ENCODE measurements at places on chromosomes 2 and 18.

DNA sequence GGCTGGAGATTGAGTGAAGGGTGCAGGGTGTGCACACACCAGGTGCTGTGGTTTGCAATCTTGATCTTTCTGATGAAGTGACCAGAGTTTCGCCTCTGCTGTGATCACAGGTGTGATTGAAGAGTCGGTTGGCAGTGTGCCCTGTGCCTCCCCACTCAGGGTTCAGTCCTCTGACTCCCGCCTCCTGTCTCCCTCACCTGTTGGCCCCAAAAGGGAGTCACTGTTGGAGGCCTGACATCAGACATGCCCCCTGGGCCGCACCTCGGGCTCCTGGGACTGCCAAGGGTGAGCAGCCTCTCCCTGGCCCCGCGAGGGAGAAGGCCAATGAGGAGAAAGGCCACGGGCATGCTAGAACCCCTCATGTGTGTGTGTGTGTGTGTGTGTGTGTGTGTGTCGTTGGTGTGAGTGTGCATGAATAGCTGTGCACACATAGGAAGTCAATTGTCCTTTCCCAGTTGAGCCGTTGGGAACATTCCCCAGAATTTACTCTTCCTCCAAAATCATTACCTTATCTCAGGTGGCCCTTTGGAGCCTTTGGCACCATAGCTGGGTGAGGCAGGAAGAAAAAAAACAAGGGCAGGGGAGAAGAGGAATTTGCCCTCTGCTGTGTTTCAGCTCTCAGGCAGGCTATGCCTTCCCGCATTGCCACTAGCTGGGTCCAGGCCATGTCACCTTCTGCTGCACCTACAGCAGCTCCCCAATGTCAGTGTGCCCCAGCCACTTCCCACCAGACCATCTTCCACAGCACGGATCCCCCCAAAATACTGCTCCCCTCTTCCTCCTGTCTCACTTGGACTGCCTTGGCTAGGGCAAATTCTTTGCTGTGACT lies 78.1 kb upstream of the LAPTM4A start:
- no peak for DNase-seq
- H3K4me3 ChIP-seq = no peak overlapping the region
- no peaks in the 10 kb centered on the region for H3K36me3 ChIP-seq
- no peaks in the 10 kb centered on the region for H3K4me1 ChIP-seq
- H3K27ac ChIP-seq = no peak overlapping the region

- no peaks in the 10 kb centered on the region for H3K36me3 ChIP-seq
- no peaks in the 10 kb centered on the region for H3K27me3 ChIP-seq
- H3K4me1 ChIP-seq = no peaks in the 10 kb centered on the region
- DNase-seq = no peak
- H3K27ac ChIP-seq = no peak overlapping the region
These were observed 116.4 kb downstream of the TAF4B start for GRCh38 chr18:26342646-26343045.

- H3K36me3 ChIP-seq = peaks cover 6% of the 10 kb centered on the region
- no peaks in the 10 kb centered on the region for H3K27me3 ChIP-seq
- peaks cover 5% of the 10 kb centered on the region for H3K4me1 ChIP-seq
- no peak for DNase-seq
- no peak overlapping the region for H3K27ac ChIP-seq
- H3K4me3 ChIP-seq = no peak overlapping the region
These were observed 13.8 kb downstream of the SLC1A4 start for GRCh38 chr2:65003037-65003436.

GRCh38 chr2:22942441-22942840 lies 442.5 kb upstream of the KLHL29 start:
- no peaks in the 10 kb centered on the region for H3K4me1 ChIP-seq
- no peak overlapping the region for H3K4me3 ChIP-seq
- no peak for DNase-seq
- no peak overlapping the region for H3K27ac ChIP-seq
- no peaks in the 10 kb centered on the region for H3K36me3 ChIP-seq

GRCh38 chr18:25019086-25019860 lies 332.7 kb downstream of the ZNF521 start:
- no peak overlapping the region for H3K27ac ChIP-seq
- H3K27me3 ChIP-seq = no peaks in the 10 kb centered on the region
- DNase-seq = no peak
- no peaks in the 10 kb centered on the region for H3K36me3 ChIP-seq
- H3K4me1 ChIP-seq = no peaks in the 10 kb centered on the region
- no peak overlapping the region for H3K4me3 ChIP-seq

GRCh38 chr18:40577239-40577980 lies 1377.6 kb upstream of the PIK3C3 start:
- H3K27me3 ChIP-seq = no peaks in the 10 kb centered on the region
- no peak overlapping the region for H3K27ac ChIP-seq
- H3K4me3 ChIP-seq = no peak overlapping the region
- H3K36me3 ChIP-seq = no peaks in the 10 kb centered on the region
- no peaks in the 10 kb centered on the region for H3K4me1 ChIP-seq

DNA sequence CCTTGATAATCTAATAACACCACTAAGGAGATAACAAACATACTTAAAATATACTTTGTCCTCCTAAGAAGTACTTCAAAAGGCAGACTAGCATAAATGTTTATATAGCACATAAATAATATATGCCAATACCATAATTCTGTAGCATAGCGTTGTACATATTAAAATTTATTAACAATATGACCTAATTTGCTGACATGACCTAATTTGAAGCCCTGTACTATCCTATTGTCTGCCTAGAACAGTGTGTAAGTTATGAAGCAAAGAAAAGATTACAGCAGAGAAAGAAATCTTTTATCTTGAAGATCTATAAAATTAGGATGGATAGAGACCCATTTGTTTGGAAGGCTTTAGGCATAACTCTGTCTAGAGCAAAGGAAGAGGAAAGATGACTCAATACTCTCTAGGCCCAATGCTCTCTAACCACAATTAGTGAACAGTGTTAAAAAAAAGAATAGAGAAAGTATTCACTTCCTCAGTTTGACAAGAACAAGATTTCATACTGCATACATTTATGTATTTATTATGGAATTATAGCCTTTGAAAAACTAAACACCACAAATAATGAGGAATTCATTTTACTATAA lies 231.3 kb downstream of the ZRANB3 start:
- no peak overlapping the region for H3K4me3 ChIP-seq
- H3K36me3 ChIP-seq = no peaks in the 10 kb centered on the region

- H3K27ac ChIP-seq = no peak overlapping the region
- no peaks in the 10 kb centered on the region for H3K27me3 ChIP-seq
- no peaks in the 10 kb centered on the region for H3K4me1 ChIP-seq
- no peak for DNase-seq
- no peak overlapping the region for H3K4me3 ChIP-seq
- peaks cover 10% of the 10 kb centered on the region for H3K36me3 ChIP-seq
These were observed 72.2 kb upstream of the MFF start for GRCh38 chr2:227252831-227253230.

DNA sequence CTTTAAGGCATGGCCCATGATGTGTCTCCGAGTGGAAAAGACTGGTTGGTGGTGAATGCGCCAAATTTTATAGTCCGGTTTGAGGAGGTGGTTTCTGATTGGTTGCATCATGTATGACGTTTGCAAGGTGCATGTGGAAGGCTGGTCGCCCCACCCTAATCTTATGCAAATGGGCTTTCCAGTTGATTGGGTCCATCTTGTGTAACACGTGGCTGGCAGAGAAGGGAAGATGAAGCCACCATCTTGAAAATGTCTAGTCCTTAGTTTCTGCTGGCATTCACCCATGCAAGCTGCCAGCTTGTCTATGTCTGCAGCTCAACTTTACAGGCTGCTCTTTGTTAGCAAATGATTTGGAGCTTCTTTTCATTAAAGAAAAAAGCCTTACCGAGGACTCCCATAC lies 132.2 kb downstream of the PIK3C3 start:
- H3K36me3 ChIP-seq = peaks cover 8% of the 10 kb centered on the region
- no peak for DNase-seq
- no peak overlapping the region for H3K27ac ChIP-seq
- H3K4me1 ChIP-seq = no peaks in the 10 kb centered on the region
- H3K4me3 ChIP-seq = no peak overlapping the region

GRCh38 chr2:56271275-56271674 lies 87.5 kb downstream of the CCDC85A start:
- no peaks in the 10 kb centered on the region for H3K36me3 ChIP-seq
- H3K4me1 ChIP-seq = no peaks in the 10 kb centered on the region

- no peaks in the 10 kb centered on the region for H3K27me3 ChIP-seq
- no peak for DNase-seq
- H3K4me3 ChIP-seq = no peak overlapping the region
- peak overlapping the region; percentile 62 for H3K27ac ChIP-seq
- H3K36me3 ChIP-seq = peaks cover 78% of the 10 kb centered on the region
- H3K4me1 ChIP-seq = peaks cover 40% of the 10 kb centered on the region
These were observed 169.8 kb downstream of the TNS1 start for GRCh38 chr2:217832987-217833386.

DNA sequence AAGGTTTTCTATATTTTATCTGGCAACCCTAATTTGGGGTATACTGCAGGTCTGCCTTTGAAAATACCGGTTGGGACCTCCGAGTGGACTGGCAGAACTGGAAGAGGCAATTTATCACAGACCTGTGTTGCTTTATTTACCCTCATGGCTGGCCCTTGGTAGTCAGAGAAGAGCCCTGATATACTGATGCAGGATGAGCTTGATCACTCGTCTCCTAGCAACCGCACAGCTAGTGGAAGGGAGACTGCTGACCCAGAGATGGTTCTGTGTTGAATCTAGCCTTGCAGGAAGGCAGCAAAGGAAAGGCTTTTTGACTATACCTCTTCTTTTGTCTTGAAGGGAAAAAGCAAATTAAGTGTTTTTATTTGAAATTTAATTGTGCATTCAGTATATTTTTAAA lies 154.7 kb downstream of the EML6 start:
- H3K4me1 ChIP-seq = no peaks in the 10 kb centered on the region
- no peak for DNase-seq
- H3K4me3 ChIP-seq = no peak overlapping the region

- H3K27me3 ChIP-seq = no peaks in the 10 kb centered on the region
- H3K4me3 ChIP-seq = no peak overlapping the region
- H3K36me3 ChIP-seq = no peaks in the 10 kb centered on the region
These were observed 52.0 kb downstream of the TNP1 start for GRCh38 chr2:216807857-216808272.
